Epithelial cell of proximal tubule (primary cell): ENCODE measurements at places on chromosomes 7 and 10. TPM values are rescaled to one million over a fixed set of nuclear protein-coding genes. Genes with fewer than 3 reads are reported as not detected.
A peak's percentile ranks its signal among the peaks of the same experiment; 100 is the strongest.

TUBB8 gene
- total RNA-seq, result 0.29 and 2.1 TPM in 2 replicates

DNA sequence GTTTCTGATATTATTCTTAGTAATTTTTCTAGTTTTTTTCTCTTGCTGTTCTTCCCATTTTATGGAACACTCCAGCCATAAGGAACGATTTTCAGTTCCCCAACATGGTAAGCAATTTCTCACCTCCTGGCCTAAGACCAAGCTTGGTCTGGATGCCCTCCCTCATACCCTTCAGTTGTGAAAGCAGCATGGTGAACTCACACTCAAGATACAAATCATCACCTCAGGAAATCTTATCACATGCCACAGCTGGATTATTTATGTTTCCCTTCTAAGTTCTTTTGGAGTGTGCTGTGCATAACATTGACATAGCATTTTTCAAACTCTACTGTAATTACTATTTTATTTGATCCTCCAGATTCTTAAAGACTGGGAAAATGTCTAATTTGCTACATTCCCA is 216.6 kb downstream of the AGMO start:
- no peak for DNase-seq

BTRC gene
- 7.4 and 14.2 TPM in 2 replicates for total RNA-seq

DNA sequence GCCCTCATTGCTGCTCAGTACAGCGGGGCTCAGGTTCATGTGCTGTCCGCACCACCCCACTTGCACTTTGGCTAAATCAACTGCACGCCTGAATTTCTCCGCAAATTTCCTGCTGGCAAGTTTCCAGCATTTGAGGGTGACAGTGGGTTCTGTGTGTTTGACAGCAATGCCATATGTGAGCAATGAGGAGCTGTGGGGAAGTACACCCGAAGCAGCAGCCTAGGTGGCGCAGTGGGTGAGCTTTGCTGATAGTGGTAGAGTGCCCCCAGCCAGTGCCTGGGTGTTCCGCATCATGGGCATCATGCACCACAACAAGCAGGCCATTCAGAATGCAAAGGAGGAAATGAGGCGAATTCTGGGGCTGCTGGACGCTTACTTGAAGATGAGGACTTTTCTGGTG is 103.9 kb upstream of the POT1 start:
- DNase-seq, result no peak

OR9A4 gene
- total RNA-seq, result not detected in 2 replicates

DNA sequence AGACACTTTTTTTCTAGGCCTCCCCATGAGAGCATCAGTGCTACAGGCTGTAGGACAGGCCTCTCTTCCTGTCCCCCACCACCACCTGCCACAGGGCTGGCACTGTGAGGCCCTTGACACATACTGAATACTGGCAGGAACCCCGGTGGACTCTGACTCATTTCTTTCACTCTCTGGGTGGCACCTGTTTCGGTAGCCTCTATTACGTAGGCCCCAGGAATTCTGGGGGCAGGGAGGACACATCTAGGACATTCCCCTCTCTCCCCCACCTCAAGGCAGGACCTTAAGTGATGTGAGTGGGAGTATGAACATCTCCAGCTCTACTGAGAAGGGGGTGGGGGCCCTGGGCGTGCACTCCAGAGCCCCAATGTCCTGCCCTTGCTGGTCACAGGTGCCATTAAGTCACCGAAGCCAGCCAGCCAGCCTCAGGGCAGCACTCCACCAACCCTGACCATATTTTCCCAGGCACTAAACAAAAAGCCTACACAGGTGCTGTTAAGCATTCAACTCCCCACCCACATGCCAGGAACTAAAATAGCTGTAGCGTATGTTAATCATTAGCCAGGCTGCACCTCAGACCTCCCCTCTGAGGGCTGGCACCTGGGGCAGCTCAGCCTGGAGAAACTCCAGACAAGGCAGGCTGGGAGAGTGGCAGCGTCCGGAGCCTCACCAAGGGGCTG is 8.9 kb downstream of the ANXA11 start:
- peak; percentile 83 for DNase-seq

NRCAM gene
- total RNA-seq, result 2.0 and 11.0 TPM in 2 replicates

FGFBP3 gene
- total RNA-seq, result 0.12 and 1.2 TPM in 2 replicates

ARID5B gene
- 16.5 and 22.8 TPM in 2 replicates for total RNA-seq

PAPOLB gene
- total RNA-seq, result 0.07 TPM in 1 of 2 replicates, not detected in the other

GRCh38 chr7:98913612-98914011 is 35.3 kb downstream of the TRRAP start:
- no peak for DNase-seq

TEX36 gene
- not detected in 2 replicates for total RNA-seq

NKX2-3 gene
- not detected in 2 replicates for total RNA-seq

DNA sequence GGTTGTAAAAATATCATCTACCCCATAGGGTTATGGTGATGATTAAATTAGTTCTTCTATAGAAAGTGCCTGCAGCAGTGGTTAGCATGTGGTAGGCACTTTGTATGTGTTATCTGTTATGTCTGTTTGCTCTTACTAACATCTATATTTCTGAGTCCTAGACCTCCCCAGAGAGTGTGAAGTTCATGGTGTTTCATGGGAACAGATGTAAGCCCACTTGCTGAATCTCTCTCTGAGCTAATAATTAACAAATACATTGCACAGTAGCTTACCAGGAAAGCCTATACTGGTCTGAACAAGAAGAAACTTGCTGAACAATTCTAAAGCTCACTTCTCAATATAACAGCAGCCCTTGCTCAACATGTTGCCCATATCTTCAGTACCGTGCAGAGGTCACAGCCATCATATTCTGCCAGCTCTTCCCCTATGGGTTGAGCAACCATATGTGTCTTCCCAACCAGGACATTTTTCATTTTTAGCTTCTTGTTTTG is 100.1 kb downstream of the NPSR1 start:
- no peak for DNase-seq

SYPL1 gene
- 62.2 and 64.5 TPM in 2 replicates for total RNA-seq

DNA sequence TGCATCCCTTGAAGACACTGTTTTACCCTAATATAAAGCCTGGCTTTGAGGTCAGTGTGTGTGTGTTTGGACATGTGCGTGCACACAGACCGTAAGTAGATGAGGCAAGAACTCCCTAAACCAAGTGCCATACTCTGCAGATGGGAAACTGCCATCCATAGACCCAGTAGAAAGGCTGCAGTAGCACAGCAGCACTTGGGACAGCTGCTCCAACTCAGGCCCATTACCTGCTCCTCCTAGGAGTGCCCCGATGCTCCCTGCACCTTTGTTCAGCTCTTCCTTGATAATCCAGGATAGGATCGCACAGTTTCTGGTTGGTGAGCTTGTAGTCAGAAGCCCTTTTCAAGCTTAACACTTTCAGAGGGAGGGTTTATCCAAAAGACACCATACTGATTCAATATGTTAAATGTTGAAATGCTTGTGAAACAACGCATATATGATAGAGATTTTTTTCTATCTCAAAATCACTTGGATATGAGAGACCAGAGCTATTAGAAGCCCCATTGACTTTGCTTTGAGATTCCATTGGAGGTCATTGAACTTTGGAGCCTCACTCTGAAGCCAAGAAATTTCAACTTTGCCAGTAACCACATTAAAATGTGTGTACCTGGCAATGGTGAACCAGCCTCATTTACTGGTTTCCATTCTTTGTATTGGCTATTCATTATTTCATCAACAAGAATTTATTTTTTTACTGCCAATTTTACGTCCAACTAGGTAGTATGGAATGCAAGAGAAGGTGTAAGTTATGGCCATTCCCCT is 757.0 kb upstream of the GALNT17 start:
- no peak for DNase-seq

CTAGE4 gene
- total RNA-seq, result 2.8 and 3.8 TPM in 2 replicates

DNA sequence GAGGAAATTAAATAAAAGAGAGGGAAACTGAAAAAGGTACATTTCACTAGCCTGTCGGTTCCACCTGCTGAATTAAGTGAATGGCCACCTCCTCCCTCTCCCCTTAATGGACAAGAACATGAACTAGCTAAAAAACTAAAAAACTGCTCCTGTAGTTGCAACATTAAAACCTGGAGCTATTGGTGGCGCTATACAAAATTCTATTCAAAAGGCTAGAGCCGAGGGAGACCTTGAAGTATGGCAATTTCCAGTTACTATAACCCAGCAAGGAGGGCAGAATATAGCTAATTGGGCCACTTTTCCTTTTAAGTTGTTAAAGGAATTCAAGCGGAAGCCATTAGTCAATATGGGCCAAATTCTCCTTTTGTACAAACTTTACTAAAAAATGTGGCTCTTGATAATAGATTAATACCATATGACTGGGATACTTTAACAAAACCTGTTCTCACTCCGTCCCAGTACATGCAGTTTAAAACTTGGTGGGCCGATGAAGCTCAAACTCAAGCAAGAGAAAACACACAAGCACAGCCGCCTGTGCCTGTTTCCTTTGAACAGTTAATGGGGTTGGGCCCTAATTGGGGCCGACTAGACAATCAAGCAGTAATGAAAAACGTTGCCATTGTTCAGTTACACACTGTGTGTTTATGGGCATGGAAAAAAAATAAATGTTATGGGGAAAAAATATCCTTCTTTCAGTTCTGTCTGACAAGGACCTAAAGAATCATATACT is 6.5 kb upstream of the CHST3 start:
- no peak for DNase-seq

- no peak for DNase-seq
Observed at GRCh38 chr10:62554632-62555199, 180.5 kb downstream of the ZNF365 start.

DNA sequence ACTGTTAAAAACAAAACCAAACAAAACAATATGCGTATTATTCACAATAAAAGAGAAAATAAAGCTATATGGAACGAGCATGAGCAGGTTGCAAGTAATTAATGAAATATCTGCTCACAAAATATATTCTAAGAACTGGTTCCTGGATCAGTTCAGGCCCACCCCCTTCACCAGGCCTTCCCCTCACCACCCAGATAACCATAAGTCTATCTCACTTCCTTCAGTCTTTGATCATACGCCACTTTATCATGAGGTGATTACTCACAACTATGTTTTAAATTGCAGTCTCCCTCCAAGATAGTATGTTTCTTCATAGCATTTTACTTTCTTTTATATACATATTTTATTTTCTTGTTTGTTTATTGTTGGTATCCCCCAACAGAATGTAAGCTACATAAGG is 263.1 kb upstream of the HGF start:
- no peak for DNase-seq

DNA sequence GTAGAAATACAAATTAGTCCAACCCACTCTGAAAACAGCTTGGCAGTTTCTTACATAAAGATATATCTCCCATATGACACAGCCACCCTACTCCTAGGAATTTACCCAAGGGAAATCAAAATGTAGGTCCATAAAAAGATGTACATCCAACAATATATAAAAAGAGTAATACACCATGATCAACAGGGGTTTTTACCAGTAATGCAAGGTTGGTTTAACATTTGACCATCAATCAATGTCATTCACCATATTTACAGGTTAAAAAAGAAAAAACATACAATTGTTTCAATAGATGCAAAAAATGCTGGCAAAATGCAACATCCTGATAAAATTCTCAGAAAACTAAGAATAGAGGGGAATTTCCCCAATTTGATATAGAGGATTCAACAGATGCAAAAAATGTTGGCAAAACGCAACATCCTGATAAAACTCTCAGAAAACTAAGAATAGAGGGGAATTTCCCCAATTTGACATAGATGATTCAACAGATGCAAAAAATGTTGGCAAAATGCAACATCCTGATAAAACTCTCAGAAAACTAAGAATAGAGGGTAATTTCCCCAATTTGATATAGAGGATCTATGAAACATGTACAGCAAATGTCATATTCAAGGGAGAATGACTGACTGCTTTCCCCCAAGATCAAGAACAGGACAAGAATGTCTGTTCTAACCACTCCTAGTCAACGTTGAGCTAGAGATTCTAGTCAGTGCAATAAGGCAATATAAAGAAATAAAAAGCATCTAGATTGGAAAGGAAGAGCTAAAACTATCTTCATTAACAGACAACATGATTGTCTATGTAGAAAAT is 13.7 kb downstream of the ADAP1 start:
- no peak for DNase-seq

FKBP6 gene
- not detected in 2 replicates for total RNA-seq

GRCh38 chr7:5296611-5297226 is 14.0 kb downstream of the SLC29A4 start:
- DNase-seq, result no peak
